ENCODE measurements at places on chromosomes 13 and 19.

- no peak for DNase-seq
These were observed 159.5 kb downstream of the PRR20E start for GRCh38 chr13:57326532-57326931.

GRCh38 chr13:78067290-78067689 is 148.7 kb upstream of the EDNRB start:
- no peak for DNase-seq

DNA sequence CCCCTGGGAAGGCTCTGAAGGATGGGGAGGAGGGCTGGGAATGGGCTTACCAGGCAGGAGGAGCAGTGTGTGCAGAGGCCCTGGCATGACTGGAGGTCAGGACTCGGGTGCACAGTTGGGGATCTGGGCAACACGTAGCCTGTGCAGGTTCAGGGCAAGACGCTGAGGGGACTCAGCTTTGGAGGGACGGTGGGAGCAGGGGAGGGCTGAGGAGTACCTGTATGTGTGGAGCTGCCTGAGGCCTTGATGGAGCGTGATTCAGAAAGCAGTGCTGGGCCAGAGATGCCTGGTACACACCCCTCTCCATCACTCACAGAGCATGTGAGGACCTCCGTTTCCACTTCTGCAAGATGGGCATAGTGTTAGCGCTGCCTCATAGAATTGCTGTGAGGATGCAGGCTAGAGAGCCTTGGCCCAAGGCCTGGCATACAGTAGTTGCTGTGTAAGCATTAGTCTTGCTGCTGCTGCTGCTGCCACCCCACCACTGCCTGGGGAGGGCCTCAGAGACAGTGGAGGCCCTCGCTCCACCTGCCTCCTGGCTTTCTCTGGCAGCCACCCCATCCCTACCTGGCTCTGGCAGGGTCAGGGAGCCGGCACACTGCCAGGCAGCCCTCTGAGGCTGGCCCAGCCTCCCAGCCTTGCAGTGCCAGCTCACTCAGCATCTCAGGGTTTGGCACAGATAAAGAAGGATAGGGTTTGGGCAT is 2.4 kb downstream of the PAK4 start:
- no peak for DNase-seq

DNA sequence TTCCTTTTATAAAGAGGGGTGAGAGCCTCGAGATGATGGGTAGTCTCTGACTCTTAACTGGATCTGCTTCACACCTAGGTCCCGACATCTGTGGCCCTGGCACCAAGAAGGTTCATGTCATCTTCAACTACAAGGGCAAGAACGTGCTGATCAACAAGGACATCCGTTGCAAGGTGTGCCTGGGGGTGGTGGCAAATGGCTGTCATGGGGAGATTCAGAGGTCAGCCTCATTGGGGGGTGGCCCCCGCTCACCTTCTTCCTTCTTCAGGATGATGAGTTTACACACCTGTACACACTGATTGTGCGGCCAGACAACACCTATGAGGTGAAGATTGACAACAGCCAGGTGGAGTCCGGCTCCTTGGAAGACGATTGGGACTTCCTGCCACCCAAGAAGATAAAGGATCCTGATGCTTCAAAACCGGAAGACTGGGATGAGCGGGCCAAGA is 1.6 kb downstream of the CALR start:
- DNase-seq, result no peak

DNA sequence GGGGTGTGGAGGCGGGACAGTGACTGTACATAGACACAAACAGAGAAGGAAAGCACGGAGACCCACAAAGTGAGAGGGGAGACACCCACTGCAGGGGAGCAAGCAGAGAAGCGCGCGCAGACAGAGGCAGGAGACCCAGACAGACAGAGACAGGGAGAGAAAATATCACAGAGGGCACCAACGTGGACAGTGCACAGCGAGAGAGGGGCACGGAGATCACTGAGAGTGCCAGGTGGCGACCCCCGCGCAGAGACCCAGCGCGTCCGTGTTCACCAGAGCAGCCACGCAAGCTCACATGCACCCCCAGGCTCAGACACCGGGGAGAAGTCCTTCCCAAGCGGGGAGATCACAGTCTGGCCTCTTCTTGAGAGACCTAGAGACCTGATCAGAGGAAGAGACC is 1.4 kb upstream of the CACNG7 start:
- no peak for DNase-seq

DNA sequence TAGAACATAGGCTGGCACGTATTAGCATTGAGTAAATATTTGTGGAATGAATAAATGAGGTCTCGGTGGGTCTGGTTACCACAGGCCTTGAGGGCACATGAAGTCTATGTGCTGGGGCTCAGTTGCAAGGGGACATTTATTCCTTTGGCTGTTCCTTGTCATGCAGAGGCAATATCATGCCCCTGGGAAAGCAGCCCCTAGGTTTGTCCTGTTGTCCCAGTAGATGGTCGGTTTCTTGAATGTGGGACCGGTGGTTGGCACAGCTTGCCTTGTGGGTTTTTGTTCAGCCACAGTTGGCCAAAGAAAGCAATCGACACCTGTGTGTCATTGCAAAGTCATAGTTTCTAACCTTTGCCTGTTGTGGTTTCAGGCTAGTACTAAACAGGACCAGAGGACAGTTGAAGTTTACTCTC is 24.7 kb upstream of the GPR183 start:
- DNase-seq, result no peak

DNA sequence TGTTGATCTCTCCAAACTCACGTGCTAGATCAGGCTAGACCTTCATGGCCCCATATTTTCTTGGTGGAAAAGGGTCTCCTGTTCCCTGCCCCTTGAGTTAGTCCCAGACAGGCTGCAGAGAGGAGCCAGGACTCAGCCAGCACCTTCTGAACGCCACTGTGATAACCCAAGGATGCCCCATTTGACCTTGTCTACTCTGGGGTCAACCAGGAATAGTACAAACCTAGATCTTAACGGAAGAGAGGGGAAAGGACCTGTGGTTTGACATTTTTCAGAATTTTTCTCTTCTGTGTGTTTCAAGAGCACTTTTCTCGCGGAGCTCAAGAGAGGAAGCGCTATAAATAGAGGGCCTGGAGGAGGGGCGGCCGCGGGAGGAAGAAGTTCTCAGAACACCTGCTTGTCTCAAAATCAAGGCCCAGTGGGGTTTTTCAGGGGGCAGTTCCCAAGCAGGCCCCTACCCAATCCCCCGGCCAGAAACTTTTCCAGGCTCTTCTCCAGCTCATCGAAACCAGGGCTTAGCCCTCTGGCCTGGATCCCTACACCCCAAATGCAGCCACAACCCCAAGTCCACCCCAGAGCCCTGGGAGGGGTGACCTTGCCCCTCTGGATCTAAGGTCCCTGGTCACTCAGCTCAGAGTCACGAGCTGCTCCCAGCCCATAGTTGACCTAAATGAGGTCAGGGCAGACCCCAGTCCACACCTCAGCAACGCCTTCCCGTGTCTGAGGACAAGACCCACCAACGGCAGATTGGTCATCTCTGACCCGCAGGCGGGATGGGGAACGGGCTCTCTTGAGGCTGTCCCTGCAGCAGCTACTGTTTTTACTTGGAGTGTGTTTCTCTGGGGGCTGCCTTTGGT is 75.6 kb upstream of the TM9SF2 start:
- peak; percentile 30 for DNase-seq

GRCh38 chr13:23903906-23904280 is 6.6 kb upstream of the C1QTNF9B start:
- DNase-seq, result no peak

- no peak for DNase-seq
These were observed 8.4 kb upstream of the KLK14 start for GRCh38 chr19:51091126-51091525.

GRCh38 chr19:3725640-3726310 is 17.6 kb downstream of the TJP3 start:
- DNase-seq, result no peak

GRCh38 chr19:51690454-51691073 is 2.6 kb upstream of the SPACA6 start:
- peak; percentile 23 for DNase-seq

DNA sequence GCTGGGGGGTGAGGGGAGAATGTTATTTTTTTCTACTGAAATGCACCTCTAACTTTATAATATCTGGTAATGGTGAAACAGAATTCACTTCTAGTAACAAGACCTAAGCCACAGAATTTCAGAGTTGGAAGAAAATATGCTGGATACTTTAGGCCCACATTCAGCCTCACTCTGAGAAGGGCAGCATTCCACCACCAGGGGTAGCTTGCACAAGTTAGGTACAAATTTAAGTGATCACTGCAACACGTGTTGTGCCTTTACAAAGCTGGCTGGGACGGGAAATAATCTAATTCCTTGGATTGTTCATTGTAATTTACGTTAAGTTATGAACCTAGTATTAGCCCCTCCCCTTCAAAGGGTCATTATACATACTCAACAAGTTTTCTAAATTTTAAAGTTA is 192.3 kb downstream of the RGCC start:
- DNase-seq, result no peak

DNA sequence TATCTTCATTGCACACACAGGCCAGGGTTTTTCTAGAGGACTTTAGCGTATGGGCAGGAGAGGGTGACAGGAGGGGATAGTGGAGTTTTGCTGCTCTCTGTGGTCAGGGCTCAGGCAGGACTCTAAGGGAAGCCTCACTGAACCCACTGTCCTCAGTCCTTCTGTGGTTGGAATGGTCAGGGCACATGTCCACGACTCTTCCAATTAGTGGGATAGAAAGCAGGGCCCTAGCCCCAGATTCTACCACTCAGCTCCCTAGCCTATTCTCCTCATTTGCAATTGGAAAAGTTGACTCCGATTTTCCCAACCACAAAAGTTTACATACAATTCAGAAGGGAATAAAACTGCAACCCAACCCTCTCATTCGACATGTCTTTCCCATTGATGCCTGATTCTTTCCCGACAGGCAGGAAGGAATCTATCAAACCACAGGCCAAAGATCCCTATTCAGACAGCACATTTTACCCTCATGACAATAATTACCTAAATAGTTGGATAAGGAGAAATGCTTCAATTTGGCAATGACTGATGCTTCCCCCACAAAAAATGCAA is 38.2 kb downstream of the TGDS start:
- no peak for DNase-seq

- DNase-seq, result no peak
These were observed 30.5 kb downstream of the PPP1R37 start for GRCh38 chr19:45123440-45123850.

DNA sequence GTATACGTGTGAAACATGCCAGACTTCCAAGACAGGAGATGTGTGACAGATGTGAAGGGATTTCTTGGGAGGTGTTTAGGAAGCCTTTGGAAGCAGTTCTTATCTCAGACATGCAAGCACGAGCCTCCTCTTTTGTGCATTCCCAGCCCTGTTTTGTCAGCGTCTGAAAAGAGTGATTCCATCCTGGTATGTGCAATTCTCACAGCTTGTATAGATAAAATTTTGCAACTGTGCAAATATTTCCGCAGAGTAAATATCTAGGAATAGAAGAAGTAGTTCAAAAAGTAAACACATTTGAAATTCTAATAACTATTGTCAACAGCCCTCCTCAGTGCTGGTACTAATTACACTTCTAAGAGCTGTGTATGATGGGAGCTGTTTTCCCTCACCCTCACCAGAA is 72.3 kb upstream of the C1QTNF9B start:
- DNase-seq, result no peak

DNA sequence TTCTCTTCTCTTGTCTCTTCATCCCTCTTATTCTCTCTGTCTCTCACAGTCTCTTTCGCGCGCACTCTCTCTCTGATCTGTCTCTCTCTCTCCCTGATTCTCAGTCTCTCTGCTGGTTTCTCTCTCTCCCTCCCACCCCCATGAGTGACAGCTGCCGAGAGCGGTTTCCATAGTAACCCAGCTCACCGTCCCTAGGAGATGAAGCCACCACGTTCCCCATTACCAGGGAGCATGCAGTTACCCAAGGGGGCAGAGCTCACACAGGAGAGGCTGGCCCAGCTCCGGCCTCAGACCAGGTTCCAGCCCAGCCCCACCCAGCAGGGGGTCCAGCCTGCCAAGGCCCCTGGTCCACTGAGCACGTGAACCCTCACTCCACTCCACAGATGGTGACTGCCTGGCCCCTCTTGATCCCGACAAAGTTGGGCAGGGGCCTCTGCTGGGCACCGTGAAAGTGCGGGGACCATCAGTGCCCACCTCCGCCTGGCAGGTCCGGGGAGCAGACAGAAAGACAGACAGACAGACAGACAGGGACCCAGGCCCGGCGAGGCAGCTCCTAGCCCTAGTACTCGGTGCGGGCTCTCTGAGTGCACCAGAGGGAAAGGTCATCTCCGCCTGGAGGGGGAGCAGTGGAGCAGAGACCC is 50.6 kb downstream of the CELF5 start:
- peak; percentile 12 for DNase-seq

DNA sequence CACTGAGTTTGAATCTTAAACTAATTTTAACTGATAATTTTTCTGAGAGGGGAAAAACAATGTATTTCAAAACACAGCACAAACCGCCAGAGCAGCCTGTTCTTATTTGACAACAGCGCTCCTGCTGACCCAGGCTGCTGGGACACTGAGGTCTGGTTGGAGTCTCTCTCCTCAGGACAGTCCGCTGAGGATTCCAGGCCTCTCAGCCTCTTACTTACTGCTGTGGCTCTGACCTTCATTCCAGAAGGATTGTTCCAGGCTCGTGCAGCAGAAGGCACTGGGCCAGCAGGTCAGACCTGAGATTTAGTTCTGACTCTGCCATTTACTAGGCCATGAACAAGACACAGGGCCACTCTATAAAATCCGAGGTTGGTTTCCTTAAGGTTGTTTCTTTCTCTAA is 393.6 kb downstream of the TDRD3 start:
- no peak for DNase-seq

DNA sequence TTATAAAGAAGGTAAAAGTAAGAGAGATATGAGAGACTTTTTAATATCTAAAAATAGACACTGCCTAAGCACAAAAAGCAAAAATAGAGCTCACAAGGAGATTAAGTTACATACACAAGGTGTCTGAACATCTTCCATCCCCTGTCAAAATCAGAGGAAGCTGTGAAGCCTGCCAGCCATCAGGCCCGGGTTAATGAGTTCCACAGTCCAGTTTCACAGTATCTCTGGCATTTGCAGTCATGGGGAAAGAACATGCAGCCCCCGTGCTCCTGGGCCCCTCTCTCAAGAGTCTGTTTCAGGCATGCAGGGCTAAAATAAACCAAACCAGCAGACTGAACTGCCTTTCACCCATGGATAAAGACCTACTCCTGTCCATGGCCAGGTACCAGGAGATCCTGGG is 79.2 kb downstream of the TBC1D4 start:
- DNase-seq, result no peak

- DNase-seq, result no peak
These were observed 106.1 kb downstream of the COL4A2 start for GRCh38 chr13:110413016-110413675.

- no peak for DNase-seq
These were observed 51.6 kb upstream of the CACNA1A start for GRCh38 chr19:13557756-13558398.

All from suppressor macrophage treated with lipopolysaccharide for 4 hours (primary cell).